ENCODE measurements at places on chromosomes 12 and 14.

DNA sequence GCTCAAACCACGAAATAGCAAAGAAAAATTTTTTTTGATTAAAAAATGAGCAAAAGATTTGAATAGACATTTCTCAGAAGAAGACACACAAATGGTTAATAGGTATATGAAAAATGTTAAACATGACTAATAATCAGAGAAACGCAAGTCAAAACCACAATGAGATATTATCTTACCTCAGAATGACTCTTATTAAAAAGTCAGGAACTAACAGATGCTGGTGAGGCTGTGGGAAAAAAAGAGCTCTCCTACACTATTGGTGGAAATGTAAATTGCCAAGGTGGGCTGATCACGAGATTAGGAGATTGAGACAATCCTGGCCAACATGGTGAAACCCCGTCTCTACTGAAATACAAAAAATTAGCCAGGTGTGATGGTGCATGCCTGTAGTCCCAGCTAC is 315.5 kb upstream of the FLRT2 start:
- no peak for DNase-seq

DNA sequence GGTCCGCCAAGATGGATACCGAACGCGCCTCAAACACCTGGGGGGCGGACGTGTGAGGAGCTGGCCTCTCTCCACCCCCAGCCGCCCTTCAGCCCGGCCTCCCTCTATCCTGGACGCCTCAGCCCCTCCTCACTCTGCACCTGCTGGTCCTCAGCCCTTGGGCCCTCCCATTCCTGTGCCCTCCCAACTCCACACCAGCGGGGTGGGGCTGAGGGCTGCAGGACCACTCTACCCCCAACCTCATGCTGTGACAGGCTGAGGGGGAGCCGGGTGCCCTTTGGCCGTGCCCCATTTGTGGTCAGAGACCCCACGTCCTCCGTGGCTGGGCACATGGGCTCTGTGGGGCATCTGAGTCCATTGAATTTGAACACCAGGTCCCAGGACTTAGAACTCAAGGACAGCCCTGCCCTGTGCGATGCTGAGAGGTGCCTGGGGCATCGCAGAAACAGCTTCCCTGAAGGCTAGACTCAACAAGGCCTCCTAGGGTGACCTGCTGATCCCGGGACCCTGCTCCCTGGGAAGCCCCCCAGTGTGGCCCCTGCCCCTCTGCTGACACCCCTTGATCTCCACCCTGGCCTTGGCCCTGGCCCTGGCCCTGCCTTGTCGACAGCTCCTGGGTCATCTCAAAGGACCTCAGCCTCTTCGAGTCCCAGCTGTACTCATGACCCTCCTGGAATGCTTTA is 82.0 kb upstream of the SFSWAP start:
- no peak for DNase-seq

GRCh38 chr12:67048371-67048770 is 220.8 kb upstream of the CAND1 start:
- DNase-seq = no peak

GRCh38 chr14:92247341-92247740 is 75.6 kb upstream of the SLC24A4 start:
- no peak for DNase-seq

GRCh38 chr14:57461777-57462320 is 31.8 kb downstream of the CCDC198 start:
- no peak for DNase-seq

- DNase-seq = no peak
Measured at GRCh38 chr12:52151837-52152783, 39.7 kb downstream of the KRT80 start.

All from NCI-H1105 treated with DMSO at 0.1 percent for 48 hours (cell line).